T-helper 22 cell (primary cell): ENCODE measurements at places on chromosomes 4 and X.

DNA sequence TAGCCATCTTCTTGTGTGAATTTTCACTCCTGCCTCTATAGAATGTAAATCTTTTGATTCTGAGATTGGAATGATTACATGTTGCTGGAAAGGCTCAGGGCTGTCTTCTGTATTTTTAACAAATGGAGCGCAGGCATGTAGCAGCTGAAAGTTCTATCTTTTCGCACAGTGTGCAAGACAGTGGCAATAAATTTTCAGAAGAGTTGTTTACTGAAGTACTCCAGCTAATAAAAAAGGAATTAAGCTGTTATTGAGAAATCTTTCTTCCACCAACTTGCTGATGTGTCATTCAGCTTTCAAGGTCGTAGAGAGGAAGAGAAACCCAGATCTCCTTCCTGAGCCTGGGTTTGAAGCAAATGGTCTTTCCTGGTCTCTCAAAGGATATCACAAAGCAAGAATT lies 122.0 kb upstream of the PUDP start:
- DNase-seq = no peak

DNA sequence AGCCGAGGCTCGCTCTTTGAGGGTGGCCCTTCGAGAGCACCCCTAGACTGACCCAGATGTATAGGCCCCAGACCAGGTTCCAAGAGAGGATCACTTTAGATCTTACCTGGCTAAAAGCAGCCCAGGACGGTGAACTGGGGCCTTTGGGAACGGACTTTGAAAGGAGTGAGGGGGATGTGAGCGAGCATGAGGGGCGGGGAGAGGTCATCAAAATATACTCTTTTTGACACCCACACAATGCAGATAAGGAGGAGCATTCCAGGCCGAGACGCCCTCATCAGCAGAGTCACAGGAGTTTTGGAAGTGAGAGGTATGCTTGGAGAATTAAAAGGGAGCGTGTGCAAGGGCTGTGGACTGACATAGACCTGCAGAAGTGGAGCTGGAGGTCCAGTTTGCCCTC lies 528 bp downstream of the NSDHL start:
- no peak for DNase-seq

DNA sequence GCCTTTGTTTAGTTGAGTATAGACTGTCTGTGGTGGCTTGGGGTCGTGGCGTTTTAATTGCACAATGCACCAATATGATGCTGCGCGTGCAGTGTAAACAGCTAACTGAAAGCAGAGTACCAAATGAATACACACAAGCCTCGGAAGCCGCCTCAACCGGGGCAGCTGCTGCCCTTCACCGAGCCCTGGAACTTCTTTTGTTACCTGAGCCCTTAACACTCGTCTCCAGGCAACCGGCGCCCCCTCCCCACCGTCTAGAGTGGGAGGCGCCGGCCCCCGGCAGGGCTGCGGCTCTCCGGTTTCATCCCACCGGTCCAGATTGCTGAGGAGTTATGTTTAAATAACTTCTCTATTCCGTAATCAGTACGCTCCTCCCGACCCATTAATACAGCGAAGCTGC lies 173.2 kb upstream of the TBL1X start:
- no peak for DNase-seq

DNA sequence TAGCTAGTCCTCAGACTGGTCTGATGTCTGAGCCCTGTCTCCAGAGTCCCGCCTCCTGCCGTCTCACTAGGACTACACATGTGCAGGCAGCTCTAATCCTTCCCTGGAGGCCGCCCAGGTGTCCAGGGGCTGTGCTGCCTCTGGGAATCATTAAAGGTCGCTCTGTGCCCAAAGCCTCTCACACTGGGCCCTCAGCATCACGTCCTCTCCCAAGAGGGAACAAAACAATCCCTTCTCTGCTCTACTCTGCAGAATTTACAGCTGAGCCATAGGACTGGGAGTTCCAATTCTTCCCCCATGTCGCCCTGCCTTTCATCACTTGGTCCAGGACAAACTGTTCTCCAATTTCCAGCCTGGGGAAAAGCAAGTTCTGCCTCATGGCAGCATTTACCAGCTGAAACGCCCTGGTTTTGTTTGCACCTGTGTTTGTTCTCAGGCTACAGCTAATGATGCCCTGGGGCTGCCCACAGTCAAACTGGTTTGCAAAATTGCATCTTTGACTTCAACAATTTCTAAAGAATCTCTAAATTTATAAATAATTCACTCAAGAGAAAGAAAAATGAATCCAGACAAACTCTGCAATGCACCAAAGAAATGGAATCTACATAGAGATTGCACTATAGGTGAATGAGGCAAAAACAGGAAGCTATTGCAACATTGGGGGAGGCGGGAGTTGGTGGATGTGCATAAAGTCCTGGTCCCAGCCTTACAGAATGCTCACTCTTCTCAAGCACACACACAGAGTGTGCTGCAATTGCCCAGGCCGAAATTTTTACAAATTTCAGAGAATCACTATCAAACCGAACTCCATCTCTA lies 7.2 kb upstream of the MRFAP1 start:
- DNase-seq = no peak

GRCh38 chr4:3065551-3065950 lies 8.8 kb downstream of the HTT-AS start:
- DNase-seq = no peak

- peak; percentile 17 for DNase-seq
These were observed 471 bp downstream of the MCTS1 start for GRCh38 chrX:120604361-120604782.

GRCh38 chrX:45743081-45743533 lies 542.4 kb upstream of the DIPK2B start:
- no peak for DNase-seq

DNA sequence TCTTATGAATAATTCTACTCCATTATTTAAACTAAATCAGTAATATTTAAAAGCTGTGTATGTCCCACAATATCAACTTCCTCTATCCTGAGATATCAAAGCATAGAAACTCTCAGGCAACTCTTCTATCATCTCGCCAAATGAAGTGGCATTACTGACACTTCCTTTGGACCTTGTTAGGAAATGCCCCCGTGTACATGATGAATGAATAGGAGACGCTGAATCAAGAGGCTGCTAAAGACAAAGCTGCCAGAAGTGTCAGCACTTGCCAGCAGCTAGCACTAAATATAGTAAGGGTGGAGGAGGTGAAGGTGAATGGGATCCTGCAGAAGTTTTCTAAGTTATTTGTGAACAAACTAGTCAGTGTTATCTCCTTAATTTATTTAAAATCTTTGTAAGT lies 99.5 kb upstream of the BLTP1 start:
- DNase-seq = no peak

GRCh38 chr4:174204164-174204831 lies 79.2 kb downstream of the FBXO8 start:
- DNase-seq = no peak

GRCh38 chrX:115561605-115562479 lies 868 bp downstream of the PLS3 start:
- no peak for DNase-seq

DNA sequence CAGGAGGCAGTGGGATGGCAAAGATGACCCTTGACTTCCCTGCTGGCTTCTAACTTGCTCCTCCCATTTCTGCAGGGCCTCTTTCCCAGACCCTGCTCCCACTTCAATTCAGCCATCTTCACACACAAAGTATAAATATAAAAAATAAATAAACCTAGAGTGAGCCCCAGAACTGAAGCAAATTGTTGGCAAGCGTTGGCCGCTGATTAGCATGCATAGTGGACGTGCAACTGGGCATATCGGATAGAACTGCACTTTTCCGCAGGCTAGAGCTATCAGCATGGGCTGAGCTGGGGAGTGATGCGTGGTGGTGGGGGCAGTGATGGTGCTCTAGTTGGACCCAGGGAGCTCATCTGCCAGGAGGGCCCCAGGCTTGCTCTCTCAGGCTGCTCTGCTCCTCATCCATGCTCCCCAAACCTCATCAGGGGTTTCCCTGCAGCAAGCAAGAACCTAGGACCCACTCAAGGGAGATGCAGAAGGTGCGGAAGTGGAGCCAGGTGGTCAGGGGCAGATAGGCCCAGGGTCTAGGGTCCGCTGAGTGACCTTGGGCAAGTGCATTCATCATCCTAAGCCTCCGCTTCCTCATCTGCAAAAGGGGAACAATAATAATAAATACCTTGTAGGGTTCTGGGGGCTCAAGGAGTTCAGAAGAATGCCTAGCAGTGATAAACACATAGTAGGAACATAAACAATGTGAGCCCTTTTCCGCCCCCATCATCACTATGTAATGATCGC lies 146.8 kb upstream of the PJA1 start:
- no peak for DNase-seq

- no peak for DNase-seq
These were observed 14.2 kb downstream of the COX7B2 start for GRCh38 chr4:46894826-46895225.

DNA sequence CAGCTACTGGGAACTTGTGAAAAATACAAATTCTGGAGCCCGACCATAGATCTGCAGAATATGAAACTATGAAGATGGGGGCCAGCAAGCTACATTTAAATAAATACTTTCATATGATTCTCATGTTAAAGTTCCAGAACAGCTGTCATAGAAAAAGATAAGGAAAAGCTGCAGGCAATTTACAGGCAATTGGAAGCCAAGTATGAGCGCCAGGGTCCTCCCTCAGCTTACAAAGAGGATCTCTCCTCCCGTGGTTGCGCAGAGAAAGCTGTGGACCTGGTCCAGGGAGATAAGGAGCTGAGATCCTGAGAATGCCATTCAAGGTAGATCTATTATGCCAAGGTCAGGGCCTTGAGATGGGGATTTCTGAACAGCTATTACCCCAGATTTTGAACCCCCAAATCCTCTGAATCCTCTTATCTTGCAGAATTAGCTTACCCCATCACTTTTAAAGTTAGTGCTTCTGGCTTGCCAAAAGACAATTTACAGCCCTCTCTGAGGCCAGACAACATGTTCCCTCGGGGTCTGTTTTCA lies 25.6 kb upstream of the FRAS1 start:
- DNase-seq = no peak

GRCh38 chr4:187181054-187181453 lies 457.4 kb upstream of the FAT1 start:
- DNase-seq = no peak

DNA sequence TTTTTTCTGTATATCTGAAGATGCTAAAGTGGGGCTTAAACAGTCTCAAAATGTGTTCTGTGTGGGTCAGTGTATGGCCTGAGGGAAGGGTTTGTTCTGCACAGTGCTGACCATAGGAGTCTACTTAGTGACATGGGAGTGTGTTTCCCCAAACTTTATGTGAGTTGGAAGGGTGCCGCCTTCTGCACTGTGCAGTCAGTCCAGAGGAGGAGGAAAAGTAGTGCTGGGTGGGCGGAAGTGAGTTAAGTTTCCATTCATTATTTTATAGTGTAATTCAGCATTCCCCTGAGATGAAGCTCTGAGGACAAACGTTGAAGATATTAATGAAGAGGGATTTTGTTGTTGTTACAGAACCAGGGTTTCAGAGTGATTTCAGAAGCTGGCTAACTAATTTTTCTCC lies 2.9 kb downstream of the CHST7 start:
- no peak for DNase-seq

DNA sequence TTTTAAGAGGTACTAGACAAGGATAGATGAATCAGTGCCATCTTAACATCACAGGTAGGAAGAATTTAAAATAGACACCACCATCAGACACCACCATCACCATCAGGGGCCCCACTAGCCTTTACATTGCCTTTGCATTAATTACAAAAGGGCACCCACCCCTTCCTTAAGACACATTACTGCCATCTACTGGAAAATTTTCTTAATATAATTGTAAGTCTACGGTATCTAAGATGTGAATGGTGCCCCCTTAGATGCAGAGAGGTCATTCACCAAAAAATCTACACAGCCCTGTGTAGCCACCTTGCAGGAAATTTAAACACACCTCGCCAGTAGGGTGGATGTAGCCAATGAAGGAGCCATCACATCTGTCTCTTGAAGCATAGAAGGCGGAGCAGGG lies 184.1 kb downstream of the MID1IP1 start:
- no peak for DNase-seq

GRCh38 chr4:153113838-153114105 lies 90.5 kb upstream of the TRIM2 start:
- DNase-seq = no peak

GRCh38 chr4:7828793-7829301 lies 110.8 kb downstream of the AFAP1 start:
- no peak for DNase-seq

GRCh38 chr4:16157609-16158503 lies 68.4 kb downstream of the TAPT1 start:
- no peak for DNase-seq
